ENCODE measurements at places on chromosomes 6 and 20.

GRCh38 chr20:36167902-36168503 is 13.5 kb downstream of the EPB41L1 start:
- no peak for DNase-seq

DNA sequence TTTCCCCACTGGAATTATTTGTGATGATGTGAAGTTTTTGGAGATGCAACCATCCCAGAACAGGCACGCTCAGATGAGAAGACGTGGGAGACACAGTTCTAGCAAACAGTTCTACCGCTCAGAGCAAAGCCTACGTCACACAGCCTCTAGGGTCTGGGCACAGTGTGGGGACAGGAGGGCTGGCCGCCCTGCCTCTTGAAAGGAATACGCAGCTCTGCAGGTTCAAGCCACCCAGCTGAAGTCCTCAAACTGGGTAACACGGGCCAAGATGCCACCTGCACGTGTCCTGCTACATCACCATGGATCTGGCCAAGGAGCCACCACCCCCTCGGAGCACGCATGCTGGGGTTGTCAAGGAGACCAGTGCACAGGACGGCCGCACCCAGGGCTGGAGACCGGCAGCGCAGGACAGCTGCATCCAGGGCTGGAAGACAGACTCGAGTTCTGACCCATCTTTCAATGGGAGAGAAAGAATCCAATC is 75.0 kb downstream of the NOL4L start:
- DNase-seq: no peak

GRCh38 chr6:14620522-14620921 is 502.9 kb downstream of the CD83 start:
- DNase-seq: no peak

GRCh38 chr6:5132731-5133130 is 47.6 kb downstream of the PPP1R3G start:
- no peak for DNase-seq

DNA sequence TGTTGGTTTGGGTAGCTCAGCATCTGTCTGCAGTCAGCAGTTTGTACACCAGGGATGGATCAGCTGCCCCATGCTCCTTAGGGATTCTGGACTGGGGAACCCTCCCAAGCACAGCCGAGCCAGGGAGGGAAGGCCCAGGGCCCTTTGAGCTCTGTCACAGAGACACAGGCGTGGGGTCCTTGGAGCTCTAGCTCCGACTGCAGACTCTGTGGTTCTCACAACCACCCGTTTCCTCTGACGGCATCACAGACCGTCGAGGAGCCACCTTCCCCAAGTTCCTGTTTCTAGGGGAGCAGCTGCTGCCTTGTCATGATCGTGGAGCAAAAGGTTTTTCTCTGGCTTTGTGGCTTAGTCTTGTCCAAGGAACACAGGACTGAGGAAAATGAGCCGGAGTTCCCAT is at the start of gene SLA2:
SLA2 (minus strand) TSS at position 199 of the 400 bp plus-strand sequence. CDS start 4,861 bp downstream, outside the sequence.
- peak; percentile 68 for DNase-seq

DNA sequence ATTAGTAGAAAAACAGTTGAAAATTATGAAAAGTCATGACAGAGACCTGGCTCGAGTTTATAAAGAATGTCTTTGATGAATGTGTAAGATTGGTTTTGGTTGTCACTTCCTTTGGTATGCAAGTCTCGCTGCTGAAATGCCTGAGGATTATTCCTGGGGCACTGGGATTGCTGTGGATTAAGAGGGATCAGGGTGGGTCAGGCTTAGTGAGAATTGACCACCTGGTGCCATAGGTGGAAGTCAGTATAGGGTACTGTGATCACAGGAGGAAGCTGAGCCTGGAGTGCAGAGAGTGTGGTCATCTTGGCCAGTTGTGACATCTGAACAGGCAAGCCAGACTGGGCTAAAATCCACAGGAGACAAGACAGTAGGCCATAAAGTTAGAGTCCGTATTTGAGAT is 34.9 kb downstream of the CEP43 start:
- DNase-seq: no peak

DNA sequence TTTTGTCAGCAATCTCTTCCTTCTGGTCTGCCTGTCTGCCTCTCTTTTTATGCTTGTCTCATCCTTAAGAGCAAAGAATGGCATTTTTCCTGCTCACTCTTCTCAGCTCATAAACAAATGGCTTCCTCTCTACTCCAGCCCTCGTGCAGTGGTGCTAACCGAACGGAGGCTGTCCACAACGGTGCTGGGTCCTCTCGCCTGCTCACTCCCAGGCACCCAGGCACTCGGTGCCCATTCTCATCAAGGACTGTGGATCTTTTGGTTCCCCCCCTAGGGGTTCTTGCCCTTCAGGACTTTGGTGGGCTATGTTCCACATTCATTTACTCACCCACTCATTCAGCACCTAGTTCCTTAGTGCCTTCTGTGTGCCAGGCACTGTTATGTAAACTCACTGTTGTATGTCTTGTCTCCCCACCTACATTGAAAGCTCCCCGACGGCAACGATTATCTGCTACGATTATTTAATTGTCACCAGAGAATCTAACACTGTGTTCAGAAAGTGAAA is 113.9 kb downstream of the FYN start:
- no peak for DNase-seq

- DNase-seq: peak; percentile 79
Measured at GRCh38 chr6:27630727-27631608, 158.1 kb upstream of the ZNF184 start.

DNA sequence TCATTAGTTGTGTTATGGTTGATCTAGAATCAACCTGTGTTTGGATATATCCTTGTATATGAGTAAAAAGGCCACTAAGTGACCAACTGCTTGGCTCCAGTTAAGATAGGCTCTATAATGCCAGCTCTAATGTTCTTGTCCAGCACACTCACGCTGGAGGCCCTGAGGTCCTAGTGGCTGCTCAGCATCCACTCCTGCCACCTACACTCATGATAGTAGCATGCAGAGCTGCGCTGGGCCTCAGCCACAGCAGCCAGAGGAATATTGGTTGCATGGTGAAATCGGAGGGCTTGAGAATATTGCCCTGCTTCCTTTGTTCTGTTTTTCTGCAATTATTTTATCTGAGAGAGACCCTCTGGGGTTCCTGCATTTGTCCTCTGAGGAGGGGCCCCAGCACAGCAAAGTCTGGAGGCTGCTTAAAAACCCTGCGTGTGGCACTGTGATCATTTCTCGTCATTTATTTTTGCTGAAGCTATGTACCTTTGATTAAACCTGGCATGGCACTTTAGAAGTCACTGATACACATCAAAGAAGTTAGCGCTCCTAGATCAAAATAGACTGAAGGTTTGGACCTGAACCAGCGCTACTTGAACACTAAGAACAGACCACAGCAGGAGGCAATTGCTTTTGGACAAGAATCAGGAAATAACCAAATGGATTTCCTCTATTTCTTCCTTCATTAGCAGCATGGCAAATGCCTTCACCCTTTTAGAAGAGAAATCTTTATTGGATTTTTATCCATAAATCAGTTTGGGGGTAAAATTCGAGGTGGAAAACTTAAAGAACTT is 398.4 kb upstream of the ID4 start:
- DNase-seq: no peak

GRCh38 chr6:148999929-149000468 is 253.2 kb downstream of the UST start:
- DNase-seq: no peak

- no peak for DNase-seq
Measured at GRCh38 chr6:66533921-66534404, 826.9 kb upstream of the EYS start.

DNA sequence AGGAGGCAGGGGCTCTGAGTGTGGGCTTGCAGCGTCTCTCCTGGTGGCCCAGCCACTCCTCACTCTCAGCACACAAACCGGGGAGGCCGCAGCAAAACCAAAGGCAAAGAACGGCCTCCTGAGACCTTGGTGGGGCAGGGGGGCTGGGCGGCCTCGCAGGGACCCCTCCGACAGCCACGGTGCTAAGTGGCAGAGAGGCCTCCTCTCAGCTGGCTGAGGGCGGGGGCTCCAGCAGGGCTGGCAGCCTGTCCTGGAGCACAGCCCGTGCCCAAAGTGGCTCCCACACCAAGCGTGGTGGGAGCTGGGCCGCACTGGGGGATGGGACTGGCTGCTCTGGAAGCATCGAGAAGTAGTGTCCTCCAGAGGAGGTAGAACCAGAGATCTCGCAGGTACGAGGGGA is 334.4 kb downstream of the QKI start:
- DNase-seq: no peak

DNA sequence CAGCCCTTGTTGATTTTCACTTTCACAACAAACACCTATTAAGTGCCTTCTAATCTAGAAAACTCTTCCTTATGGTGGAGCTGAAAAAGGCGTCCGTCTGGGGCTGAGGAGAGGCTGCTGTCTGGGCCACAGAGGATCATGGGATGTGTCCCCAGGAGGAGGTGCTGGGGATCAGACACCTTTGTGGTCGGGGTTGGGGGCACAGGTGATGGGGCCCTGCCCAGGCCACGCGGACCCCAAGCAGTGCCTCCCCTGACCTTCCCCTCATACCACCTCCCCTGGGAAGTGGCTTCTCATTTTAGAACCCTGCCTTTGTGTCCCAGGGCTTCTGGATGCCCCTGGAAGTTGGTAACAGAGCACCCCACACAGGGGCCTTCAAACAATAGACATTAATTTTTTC is 41.1 kb downstream of the SUN5 start:
- DNase-seq: no peak

GRCh38 chr20:6277661-6278240 is 154.9 kb upstream of the FERMT1 start:
- DNase-seq: no peak

GRCh38 chr20:54843865-54844264 is 368.5 kb downstream of the DOK5 start:
- DNase-seq: no peak

- no peak for DNase-seq
Measured at GRCh38 chr6:71395731-71396409, 107.3 kb downstream of the OGFRL1 start.

- no peak for DNase-seq
Measured at GRCh38 chr6:75077701-75078100, 128.2 kb downstream of the COL12A1 start.

GRCh38 chr6:85561750-85562357 is 31.8 kb downstream of the SNX14 start:
- no peak for DNase-seq

GRCh38 chr20:59584278-59584925 is 19.9 kb upstream of the PHACTR3 start:
- no peak for DNase-seq

DNA sequence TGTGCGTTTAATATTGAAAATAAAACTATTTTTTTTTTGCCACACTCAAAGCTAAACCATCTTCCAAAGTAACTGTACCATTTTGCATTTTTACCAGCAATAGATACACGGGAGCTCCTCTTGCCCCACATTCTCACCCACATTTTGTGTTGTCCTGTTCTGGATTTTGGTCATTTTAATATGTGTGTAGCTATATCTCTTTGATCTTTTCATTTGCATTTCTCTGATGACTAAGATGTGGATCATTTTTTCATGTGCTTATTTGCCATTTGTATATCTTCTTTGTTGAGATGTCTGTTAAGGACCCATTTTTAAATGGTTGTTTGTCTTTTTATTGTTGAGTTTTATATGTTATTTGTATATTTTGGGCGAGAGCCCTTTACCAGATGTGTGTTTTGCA is 1543.5 kb downstream of the GRIK2 start:
- DNase-seq: no peak

- no peak for DNase-seq
Measured at GRCh38 chr20:51340451-51340840, 202.1 kb downstream of the NFATC2 start.

GRCh38 chr6:85684133-85684808 is 41.6 kb upstream of the SYNCRIP start:
- no peak for DNase-seq

GRCh38 chr6:130848945-130849344 is 21.7 kb downstream of the SMLR1 start:
- DNase-seq: peak; percentile 18

- no peak for DNase-seq
Measured at GRCh38 chr6:133245007-133245406, 3.9 kb downstream of the EYA4 start.

DNA sequence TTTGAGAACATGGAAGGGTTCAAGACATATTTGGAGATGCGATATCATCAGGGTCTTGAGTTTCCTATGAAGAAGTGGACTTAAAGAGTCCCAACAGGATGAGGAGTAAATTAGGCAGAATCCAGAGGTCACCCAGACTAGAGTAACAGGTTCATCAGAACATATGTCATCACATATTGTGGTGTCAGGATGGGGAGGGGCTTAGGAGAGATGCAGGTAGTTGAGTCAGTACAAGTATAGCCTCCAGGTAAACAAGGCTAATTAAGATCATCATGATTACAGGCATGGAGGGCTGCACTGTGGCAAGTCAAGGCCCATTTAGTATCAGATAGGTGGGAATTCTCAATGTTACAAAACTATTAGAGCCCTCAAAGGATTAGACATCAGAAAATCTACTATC is 90.1 kb upstream of the PAK5 start:
- no peak for DNase-seq

- DNase-seq: no peak
Measured at GRCh38 chr6:113137426-113137825, 719.7 kb upstream of the MARCKS start.

- DNase-seq: peak; percentile 16
Measured at GRCh38 chr6:155093430-155093829, 98.3 kb downstream of the TIAM2 start.

- DNase-seq: no peak
Measured at GRCh38 chr6:45045253-45045601, 282.9 kb upstream of the RUNX2 start.

DNA sequence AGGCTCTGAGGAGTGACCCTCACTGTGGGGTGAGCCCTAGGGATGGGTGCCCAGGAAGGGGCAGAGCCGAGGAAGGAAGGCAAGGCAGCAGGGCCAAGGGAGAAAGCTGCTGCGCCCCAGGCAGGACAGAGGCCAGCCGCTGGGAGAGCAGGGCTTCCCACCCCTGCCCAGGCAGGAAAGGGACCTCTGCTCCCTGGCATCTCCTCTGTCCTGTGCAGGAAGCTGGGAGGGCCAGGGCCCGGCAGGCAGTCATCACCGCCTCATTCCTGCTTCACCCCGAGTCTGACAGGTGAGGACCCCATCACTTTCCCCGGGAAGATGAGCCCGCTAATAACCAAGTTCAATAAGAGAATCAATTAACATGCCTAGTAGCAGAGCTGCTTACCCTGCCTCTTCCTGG is 81.3 kb downstream of the EDN3 start:
- no peak for DNase-seq

GRCh38 chr6:75543311-75543710 is 49.7 kb upstream of the FILIP1 start:
- no peak for DNase-seq

DNA sequence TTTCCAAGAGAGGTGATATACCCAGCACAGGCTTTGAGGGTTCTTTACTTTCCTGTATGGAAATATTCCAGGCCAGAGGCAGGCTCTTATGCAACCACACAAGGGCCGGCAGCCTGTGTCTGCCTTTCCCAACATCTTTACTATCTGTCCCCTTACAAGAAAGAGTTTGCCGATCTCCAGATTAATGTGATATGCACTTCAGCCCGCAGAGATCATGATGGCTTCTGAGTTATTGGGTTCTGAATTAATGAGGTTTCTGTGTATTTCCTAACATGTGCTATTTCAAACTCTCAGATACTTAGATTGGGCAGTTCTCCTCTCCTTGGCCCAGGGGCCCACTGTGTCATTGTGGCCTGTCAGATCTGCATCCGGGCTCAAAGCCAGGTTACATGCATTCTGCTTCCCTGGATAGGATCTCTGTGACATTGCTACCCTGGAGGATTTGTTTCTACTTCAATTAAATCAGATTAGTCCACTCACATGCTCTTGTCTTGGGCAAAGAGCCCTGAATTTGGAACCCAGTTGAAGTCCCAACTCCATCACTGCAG is 56.6 kb downstream of the TGM2 start:
- DNase-seq: no peak

GRCh38 chr6:55282115-55282514 is 45.2 kb upstream of the GFRAL start:
- no peak for DNase-seq

All from activated naive CD8-positive, alpha-beta T cell treated with anti-CD3 and anti-CD28 coated beads, Interleukin-2, amount 50 U/mL, for 24 hours (primary cell).